Stomach (tissue), 19 donors: ENCODE measurements at places on chromosomes 5 and 9. TPM values are rescaled to one million over a fixed set of nuclear protein-coding genes. Genes with fewer than 3 reads are reported as not detected.

DNA sequence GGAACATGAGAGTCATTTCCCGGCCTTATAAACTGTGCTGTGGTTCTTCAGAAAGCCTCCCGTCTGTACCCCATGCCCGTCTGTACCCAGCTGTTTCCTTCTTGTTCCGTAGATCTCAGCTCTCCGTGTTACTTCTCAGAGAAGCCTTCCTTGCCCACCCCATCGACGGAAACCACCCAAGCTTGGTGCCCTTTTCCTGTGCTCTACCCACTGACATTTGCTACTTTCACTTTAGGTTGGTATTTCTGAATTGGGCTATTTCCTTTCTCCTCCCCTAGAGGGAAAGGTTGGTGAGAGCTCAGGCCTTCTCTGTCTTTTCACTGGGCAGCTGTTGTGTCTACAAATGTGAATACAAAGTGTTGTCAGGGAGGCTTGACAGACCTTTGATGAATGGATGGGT, 764.5 kb upstream of the ADAMTS16 start:
- H3K4me3 ChIP-seq: no peak overlapping the region
- H3K4me1 ChIP-seq: no peaks in the 10 kb centered on the region
- H3K27ac ChIP-seq: no peak overlapping the region
- no peak for DNase-seq

DNA sequence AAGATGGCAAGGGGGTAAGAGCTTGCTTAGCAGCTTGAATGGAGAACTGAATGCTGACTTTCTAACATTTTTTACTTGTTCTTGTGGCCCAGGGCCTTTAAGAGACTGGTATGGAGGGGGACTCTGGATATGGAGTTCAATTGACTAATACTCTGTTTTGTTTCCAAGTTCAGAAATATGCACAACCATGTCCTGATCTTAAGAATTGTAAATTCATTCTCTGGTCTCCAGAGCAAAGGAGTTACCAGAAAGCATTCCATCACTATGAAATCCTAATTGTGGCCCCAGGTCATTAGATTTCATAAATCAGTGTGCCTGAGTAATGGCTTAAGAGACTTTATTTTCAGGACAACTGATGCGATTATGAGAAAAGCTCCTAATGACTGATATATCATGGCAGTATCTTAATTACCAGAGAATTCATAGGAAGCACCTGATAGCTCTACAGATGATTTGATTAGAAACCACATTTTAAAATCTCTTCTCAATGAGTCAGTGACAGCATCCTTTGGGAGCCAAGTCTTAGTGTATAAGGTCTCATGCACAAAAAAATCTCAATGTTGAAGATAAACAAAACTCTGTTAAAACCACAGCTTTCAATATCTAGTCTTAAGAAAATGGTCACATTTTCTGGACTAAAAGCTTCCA, 613.6 kb upstream of the KLF4 start:
- no peaks in the 10 kb centered on the region for H3K27me3 ChIP-seq
- no peak overlapping the region for H3K4me3 ChIP-seq
- no peak for DNase-seq
- no peak overlapping the region for H3K27ac ChIP-seq

- no peak overlapping the region for H3K27ac ChIP-seq
- H3K36me3 ChIP-seq: no peaks in the 10 kb centered on the region
- no peaks in the 10 kb centered on the region for H3K4me1 ChIP-seq
Measured at GRCh38 chr5:11946317-11946716, 42.1 kb upstream of the CTNND2 start.

- DNase-seq: no peak
- H3K4me3 ChIP-seq: no peak overlapping the region
- H3K27me3 ChIP-seq: no peaks in the 10 kb centered on the region
- H3K4me1 ChIP-seq: no peaks in the 10 kb centered on the region
- no peaks in the 10 kb centered on the region for H3K36me3 ChIP-seq
Measured at GRCh38 chr5:90297045-90297764, 112.4 kb downstream of the CETN3 start.

Gene SMIM27
- total RNA-seq: 10.7 TPM
